ENCODE measurements at places on chromosomes 12 and 14.
A peak's percentile ranks its signal among the peaks of the same experiment; 100 is the strongest.

GRCh38 chr14:65927931-65928356, 515.4 kb downstream of the FUT8 start:
- DNase-seq: peak; percentile 55

GRCh38 chr12:124188084-124188483, 106.8 kb upstream of the RFLNA start:
- DNase-seq: no peak

GRCh38 chr12:81588235-81589008, 170.7 kb downstream of the PPFIA2 start:
- no peak for DNase-seq

DNA sequence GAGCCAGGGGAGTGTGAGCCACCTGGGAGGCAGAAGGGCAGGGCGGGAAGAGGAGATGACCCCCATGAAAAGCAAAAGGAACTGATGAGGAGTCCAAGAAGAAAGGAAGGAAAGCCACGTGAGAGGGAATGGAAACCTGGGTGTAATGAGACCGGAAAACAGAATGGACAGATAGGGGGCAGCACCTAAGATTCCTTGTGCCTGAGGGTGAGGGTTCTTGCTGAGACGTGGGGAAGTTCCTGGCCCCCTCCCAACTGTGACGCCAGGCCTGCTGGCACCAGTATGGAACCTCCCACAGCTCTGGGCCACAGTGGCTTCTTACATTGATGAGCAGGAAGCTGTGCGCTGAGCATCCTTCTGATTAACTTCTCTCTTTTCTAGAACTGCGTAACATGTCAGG, 30.8 kb downstream of the TTC7B start:
- DNase-seq: no peak

DNA sequence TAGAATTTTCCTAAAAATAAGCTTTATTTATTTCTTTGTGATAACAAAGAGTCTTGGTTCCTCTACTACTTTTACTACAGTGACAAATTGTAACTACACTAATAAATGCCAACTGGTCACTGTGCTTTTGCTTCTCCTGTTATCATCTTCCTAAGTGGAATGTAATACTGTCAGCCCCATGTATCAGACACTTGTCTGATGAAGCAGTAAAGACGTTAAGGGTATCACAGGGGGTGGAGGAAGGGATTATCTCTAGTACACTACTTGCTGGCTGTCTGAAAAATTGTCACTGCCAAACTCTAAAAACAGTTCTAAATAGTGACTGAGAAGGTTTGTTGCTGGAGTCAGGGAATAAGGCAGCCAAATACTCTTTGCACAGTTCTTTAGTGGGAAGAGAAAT, 11.3 kb downstream of the ASB8 start:
- DNase-seq: no peak

GRCh38 chr14:60695327-60695726, 28.8 kb downstream of the SIX4 start:
- DNase-seq: no peak

- no peak for DNase-seq
Measured at GRCh38 chr12:14514154-14514842, 53.4 kb downstream of the PLBD1 start.

DNA sequence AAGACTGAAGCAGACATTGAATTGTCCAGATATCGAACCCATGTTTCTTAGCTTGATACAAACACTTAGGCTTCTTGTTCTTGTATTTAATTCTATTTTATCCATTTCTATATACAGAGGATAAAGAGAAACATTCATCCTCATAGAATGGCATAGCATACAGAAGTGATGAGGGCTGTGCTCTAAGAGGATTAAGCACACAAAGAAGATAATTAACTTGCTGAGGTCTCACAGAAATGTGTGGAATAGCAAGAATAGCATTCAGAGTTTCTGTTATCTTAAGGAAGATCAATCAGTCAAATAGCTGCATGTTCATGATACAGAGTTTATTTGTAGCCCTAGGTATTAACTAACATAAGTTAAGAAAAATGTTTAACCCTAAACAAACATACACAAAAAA, 27.3 kb upstream of the STRAP start:
- no peak for DNase-seq

DNA sequence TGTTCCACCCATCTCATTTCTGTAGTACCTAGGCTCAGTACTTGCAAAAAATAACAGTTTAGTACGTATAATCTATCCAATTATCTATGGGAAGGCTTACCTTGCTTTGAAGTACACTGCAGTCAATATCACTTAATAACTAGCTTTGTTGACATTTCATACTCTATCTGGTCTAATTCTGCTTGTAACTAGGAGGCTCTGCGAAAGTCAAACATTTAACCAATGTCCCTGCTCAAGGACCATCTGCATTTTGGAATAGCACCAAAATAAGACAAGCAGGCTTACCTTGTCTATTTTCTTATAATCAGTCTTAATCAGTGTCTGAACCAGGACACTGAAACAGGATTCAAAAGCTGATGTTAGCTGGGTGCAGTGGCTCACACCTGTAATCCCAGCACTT, 39.9 kb downstream of the SLC25A47 start:
- no peak for DNase-seq

GRCh38 chr14:102751088-102751487, 26.2 kb upstream of the TRAF3 start:
- no peak for DNase-seq

- DNase-seq: no peak
Measured at GRCh38 chr12:81461163-81461562, 298.0 kb downstream of the PPFIA2 start.

DNA sequence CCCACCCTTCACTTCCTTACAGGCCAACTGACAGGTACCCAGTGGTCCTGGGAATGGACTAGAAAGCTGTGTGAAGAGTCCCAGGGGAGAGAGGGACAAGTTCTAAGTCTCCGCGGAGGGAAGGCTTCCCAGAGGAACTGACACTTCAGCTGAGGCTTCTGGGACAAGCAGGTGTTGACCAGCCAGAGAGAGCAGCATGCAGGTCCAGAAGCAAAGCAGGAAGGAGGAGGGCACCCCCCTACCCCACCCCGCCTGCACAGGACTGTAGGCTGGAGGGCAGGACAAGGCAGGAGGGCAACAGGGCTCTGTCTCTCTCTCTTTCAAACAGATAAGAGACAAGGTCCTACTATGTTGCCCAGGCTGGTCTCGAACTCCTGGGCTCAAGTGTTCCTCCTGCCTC, 58.2 kb upstream of the CORO1C start:
- DNase-seq: no peak

DNA sequence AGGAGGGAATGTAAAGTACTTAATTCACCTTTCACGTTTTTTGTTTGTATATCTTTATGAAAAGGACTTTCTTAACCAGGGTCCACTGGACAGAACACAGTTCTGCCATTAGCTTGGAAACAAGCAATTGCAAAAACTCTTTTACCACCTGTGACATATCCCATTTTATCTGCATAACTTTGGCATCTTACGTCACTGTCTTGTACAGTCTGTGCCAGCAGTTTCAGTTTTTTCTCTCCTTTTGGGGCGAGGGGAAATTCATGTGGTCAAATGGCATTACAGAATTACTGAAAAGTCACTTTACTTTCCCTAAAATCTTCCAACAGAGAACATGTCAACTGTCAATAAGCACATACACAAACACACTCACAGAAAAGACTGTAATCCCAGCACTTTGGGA, 43.7 kb upstream of the SELPLG start:
- DNase-seq: no peak

DNA sequence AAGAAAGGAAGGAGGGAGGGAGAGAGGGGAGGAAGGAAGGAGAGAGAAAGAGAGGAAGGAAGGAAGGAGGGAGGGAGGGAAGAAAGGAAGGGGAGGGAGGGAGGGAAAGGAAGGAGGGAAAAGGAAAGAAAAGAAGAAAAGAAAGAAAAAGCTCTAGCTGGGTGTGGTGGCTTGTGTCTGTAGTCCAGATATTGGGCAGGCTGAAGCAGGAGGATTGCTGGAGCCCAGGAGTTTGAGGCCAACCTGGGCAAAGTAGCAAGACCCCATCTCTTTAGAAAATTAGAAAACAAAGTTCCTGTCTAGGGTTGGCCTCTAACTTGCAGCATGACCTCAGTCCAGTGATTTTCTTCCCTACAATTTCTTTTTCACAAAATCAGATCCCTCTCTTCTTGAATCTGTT, 208.2 kb upstream of the NUDT4 start:
- DNase-seq: no peak

- no peak for DNase-seq
Measured at GRCh38 chr12:92085736-92086040, 60.0 kb downstream of the BTG1 start.

GRCh38 chr12:4174417-4174816, 99.1 kb upstream of the CCND2 start:
- no peak for DNase-seq

- no peak for DNase-seq
Measured at GRCh38 chr12:3106579-3106978, 29.4 kb downstream of the TSPAN9 start.

DNA sequence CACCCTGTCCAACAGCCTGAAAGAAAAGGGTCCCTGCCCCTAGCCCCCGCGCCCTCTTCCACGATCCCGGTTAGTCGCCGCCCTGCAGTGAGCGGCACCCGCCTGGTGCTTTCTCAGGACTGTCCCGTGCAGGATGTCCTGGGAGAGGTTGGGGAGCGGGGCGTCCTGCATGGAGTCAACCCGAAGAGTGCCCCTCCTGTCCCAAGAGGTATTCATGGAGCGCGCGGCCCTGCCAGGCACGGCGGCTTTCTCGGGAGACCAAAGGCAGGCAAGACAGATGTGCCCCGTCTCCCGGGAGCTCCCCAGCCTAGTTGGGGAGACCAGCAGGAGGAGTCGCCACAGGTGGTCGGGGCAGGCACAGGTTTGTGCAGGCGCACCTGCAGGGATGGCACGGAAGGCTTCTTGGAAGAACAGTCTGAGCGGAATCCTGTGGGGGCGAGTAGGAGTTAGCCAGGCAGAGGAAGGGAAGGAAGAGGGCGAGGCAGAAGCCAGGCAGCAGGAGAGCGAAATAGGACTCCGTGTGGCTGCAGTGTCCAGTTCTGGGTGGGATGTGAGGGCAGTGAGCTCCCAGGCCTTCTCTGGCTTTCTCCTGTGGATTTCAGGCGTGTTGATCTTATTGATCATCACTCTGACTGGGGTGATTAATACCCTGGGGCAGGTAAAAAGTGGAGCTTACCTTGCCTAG, 723 bp downstream of the SIVA1 start:
- DNase-seq: no peak

DNA sequence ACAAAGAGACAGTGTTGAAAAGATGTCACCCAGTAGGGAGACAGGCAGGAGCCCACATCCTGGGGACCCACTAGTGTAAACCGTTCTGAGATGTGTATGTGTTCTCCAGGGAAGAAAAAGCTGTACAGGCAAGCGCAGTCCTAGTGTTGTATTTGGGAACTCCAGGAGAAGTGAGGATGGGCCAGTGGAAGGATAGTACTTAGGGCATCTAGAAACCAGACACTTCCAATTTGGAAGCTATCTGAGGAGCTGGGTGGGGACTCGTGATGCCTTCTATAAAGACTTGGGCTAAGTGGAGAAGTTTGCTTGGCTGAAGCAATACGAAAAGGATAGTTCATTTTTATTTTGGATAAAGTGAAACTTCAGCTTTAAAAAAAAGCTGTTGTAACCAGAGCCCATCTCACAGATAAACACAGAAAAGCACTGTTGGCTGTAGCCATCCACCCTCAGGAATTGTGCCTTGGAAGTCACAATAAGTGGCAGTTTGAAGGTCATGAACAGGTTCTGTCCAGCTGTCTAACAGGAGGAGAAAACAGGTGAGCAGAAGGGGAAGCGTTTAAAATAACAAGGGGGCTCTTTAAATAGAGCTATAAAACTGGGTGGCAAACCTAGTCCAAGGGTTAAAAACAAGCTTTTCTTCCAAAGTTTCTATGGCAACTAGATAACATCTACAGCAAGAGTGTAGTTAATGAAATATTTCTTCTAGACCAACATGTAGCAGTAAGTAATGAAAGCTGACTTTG, 108.0 kb upstream of the ARHGAP5 start:
- DNase-seq: no peak

DNA sequence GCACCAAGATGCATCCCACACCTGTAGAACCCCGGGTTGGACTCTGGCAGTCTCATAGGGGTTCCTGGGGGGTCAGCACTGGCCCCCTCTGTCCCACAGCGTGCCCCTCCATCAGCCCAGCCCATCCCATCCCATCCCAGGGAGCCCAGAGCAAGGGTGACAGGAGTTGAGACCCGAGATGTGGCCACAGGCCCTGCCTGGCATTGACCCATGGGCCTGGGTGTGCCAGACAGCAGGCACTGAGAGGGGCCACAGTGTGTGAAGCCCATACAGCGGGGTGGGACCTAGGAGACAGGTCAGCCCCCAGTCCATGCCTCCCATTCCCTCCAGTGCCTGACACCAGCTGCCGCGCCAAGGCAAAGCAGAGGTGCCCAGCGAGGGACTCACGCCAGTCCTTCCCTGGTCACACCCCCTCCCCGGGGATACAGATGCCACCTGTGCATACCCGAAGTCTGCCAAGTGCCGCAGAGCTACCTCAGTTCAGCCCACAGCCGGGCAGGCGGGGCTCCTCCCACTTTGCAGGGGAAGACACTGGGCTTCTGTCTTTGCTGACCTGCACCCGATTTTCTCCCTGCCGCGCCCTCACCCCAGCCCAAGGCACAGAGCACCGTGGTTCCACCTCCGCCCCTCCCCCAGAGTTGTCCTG, 50.4 kb downstream of the CYP46A1 start:
- DNase-seq: no peak

GRCh38 chr12:57741844-57742738, 2.7 kb upstream of the TSPAN31 start:
- peak; percentile 80 for DNase-seq

DNA sequence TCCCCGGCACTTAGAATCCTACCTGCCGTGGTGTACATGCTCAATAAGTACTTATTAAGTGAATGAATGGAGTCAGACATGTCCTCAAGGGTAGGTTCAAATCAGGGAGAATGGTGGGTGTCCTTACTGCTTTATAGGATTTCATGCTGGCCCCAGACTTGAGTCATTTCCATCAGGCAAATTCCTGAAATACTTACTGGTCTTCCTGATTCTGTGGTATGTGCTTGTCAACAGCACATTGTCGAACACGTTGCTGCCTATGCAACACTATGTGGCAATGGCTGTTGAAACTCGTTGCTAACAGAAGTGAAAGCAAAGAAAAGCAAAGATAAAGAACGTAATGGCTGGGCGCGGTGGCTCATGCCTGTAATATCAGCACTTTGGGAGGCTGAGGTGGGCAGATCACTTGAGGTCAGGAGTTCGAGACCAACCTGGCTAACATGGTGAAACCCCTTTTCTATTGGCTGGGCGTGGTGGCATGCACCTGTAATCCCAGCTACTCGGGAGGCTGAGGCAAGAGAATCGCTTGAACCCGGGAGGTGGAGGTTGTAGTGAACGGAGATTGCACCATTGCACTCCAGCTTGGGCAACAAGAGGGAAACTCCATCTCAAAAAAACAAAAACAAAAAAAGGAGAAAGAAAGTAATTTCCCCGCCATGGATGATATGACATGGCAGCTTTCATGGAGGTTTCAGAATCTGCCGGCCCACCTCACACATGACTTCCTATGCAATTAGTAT, 214.9 kb downstream of the ZFP36L1 start:
- DNase-seq: no peak

DNA sequence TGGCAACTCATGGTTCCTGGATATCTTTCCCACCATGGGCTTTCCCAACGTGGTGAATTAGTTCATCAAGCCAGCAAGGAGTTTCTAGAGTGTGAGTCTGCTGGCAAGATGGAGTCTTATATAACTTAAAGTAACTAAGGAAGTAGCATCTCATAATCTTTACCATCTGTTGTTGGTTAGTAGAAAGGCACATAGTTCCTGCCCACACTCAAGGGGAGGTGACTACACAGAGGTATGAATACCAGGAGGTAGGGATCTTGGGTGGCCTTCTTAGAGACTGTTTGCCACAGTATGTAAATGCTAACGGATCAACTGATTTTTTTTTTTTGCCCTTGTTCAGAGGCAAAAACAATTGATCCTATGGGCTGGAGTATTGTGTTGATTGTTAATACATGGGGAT, 446.9 kb downstream of the ATP23 start:
- DNase-seq: no peak

- no peak for DNase-seq
Measured at GRCh38 chr12:98737322-98737712, 92.2 kb downstream of the APAF1 start.

All from stimulated activated CD4-positive, alpha-beta T cell treated with anti-CD3 and anti-CD28 coated beads, TNF-alpha, amount 100 ng/mL, for 48 hours (primary cell).